Heart left ventricle (tissue), 16 donors: ENCODE measurements at places on chromosomes 12 and 14. TPM values are rescaled to one million over a fixed set of nuclear protein-coding genes. Genes with fewer than 3 reads are reported as not detected.

GRCh38 chr14:71108398-71109119 lies 201.3 kb downstream of the PCNX1 start:
- DNase-seq = no peak

Gene RPS29
- total RNA-seq = 721 TPM

Gene RPS6KL1
- total RNA-seq = 25.8 TPM

Gene TBX3
- 10.3 TPM for total RNA-seq

Gene LBHD2
- not detected for total RNA-seq

GRCh38 chr14:67883717-67884116 lies 64.1 kb downstream of the RAD51B start:
- no peak for DNase-seq

Gene AQP2
- total RNA-seq = not detected

- DNase-seq = peak; percentile 69
Observed at GRCh38 chr14:75542588-75543091, 20.4 kb downstream of the BATF start.

Gene RAD9B
- total RNA-seq = 0.67 TPM

- no peak for DNase-seq
Observed at GRCh38 chr12:48972213-48972951, 847 bp upstream of the WNT10B start.

DNA sequence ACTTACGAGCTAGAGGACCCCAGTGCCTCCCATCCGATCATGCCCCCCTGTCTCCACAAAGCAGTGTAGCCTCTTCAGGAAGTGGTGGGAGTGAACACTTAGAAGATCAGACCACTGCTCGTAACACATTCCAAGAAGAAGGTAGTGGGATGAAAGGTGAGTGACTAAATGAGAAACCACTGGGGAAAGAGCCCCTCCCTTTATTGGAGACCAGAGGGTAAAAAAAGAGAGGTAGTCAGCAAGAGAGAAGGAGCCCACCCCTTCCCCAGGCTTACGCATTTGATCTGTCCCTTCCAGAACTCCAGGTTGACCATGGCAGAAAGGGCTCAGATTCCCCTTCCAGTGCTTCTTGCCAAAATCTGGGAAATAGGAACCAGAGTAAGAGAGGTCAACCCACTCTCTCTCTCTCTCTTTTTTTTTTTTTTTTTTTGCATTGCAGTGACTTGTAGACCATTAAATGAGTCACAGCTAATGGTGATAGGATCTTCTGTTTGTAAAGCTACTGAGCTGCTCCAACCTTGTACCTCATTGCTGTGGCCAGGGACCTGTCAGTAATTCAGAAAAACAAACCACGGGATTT lies 165.4 kb downstream of the GCH1 start:
- DNase-seq = no peak

GRCh38 chr12:121513464-121514183 lies 67.2 kb downstream of the KDM2B start:
- DNase-seq = no peak

- DNase-seq = no peak
Observed at GRCh38 chr12:68178184-68178583, 18.6 kb upstream of the IFNG start.

Gene SLC6A15
- total RNA-seq = not detected

DNA sequence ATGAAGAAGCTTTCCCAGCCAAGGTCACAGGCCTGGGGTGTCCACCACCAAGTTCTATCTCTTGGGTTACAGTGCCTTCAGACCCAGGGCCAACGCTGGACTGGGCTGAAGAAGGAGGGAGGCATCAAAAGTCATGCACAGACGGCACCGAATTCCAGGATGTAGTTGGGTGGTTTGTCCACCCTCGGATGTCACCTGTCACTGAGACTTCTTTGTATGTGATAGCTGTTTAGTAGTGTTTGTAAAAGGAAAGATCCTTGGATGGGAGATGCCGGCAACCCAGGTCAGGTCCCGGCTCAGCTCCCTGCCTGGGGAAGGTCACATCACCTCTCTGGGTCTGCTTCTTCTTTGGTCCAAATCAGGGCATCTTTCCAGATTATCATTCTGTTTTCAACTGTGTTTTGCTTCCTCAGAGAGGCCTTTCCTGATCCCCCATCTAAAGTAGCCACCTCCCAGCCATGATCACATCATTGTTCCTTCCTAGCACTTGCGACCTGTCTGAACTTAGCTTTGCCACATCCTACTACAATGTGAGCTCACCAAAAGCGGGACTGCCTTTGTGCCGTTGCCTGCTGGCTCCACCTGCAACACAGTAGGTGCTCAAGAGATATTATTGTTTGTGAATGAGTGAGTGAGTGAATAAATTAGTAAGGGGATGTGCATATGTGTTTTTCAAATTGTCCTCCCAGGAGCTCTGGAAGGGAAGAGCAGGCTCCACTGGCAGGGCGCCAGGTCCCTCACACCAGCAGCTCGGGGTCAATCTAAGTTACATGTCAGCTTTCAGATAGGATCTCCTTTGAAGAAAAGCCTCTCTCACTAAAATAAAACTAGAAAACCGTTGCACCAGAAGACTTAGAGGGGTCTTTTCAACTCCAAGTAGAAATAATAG lies 2.1 kb downstream of the TSPAN11 start:
- DNase-seq = peak; percentile 43

DNA sequence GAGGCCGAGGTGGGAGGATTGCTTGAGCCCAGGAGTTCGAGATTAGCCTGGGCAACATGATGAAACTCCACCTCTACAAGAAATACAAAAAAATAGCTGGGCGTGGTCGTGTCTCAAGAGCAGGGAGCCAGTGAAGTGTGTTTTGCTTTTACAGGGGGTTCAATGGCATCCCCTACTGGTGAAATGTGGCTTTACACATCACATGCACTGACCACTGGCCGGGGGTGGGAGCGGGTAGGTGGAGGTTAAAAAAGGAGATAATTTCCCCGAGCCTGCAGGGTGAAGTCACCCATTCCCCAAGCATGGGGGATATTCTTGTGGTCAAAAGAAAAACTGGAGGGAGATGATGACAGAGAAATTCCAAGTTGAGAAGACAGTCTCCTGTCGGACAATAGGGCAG lies 63.6 kb upstream of the PWP1 start:
- no peak for DNase-seq
